ENCODE measurements at places on chromosomes 7 and 10. TPM values are rescaled to one million over a fixed set of nuclear protein-coding genes. Genes with fewer than 3 reads are reported as not detected.

Gene SPDYE2B
- total RNA-seq, result not detected

Gene CPXM2
- total RNA-seq, result not detected

Gene VWA2
- not detected for total RNA-seq

Gene MACC1
- total RNA-seq, result not detected

Gene CHST15
- total RNA-seq, result 7.7 TPM

Gene ARL5B
- 9.6 TPM for total RNA-seq

Gene LDB3
- total RNA-seq, result 0.05 TPM

Gene SEMA3A
- 5.7 TPM for total RNA-seq

Gene MMP21
- not detected for total RNA-seq

Gene PAX4
- total RNA-seq, result not detected

Gene RBP3
- not detected for total RNA-seq

Gene DBNL
- total RNA-seq, result 70.2 TPM

Gene SAP25
- 0.76 TPM for total RNA-seq

Gene GNAT3
- total RNA-seq, result not detected
